ENCODE measurements at places on chromosomes 5 and 9.

DNA sequence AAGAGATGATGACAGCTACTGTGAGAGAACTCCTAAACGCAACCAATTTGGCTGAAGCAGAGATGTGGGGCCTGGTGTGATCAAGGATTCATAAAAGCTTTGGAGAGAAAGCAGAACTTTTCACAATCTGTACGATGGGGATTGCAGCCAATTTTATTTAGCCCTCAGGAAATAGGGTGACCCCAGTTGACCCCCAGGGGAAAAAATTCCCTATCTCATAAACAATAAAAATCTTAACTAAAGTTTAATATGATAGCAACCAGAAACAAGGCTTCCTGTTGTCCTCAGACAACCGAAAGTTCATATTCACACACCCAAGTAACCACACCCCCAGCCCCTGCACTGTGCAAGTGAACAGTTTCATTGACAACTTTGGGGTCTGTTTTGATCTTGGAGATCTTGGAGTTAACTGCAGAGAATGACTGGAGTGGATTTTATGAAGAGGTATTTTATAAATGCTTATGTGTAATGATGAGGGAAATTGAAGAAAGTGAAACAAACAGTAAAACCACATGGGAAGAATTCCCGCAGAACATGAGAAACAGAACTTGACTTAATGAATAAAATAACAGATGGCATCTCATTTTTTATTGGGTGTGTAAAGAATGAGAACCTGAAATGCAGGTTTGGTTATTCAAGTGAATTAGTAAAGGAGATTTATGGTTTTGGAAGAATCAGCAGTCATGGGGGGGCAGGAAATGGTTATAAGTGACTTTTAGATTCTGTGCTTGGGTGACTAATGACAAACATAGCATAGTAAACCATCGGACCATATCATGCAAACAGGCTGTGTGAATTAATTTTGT is 94.5 kb downstream of the PDE4D start:
- no peak for DNase-seq

- DNase-seq = no peak
Observed at GRCh38 chr9:32345243-32345642, 39.2 kb upstream of the ACO1 start.

- DNase-seq = no peak
Observed at GRCh38 chr9:126796758-126797157, 8.1 kb upstream of the ZBTB43 start.

DNA sequence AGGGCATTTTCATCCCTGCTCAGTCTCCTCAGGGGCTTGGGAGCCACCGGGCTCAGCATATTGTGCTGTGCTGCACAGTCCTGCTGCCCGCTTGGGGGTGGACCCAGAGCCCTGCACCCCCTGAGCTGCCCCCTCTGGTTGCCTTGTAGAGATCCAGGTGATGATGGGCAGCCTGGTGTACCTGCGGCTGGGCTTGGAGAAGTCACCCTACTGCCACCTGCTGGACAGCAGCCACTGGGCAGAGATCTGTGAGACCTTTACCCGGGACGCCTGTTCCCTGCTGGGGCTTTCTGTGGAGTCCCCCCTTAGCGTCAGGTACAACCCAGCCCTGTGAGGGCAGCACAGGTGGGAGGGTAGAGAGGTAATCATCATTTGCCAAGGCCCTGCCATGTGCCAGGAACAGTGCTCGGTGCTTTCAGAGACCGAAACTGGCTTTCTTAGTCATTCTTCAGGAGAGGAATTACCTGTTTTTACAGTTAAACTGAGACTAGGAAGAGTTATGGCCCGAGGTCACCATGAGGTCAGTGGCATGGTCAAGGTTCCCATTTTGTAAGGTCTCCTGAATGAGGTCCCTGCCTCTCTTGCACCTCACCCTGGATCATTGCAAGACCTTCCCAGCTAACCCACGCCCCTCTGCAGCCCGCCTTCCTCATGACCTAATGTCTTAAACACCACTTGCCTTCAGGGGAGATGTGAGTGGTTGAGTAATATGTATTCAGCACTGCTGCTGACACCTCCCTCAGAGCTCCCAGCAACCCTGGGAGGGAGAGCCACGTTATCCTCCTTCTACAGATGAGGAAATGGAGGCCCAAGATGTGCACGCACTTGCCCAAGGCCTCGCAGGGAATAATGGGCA is 7.5 kb downstream of the NHP2 start:
- no peak for DNase-seq

DNA sequence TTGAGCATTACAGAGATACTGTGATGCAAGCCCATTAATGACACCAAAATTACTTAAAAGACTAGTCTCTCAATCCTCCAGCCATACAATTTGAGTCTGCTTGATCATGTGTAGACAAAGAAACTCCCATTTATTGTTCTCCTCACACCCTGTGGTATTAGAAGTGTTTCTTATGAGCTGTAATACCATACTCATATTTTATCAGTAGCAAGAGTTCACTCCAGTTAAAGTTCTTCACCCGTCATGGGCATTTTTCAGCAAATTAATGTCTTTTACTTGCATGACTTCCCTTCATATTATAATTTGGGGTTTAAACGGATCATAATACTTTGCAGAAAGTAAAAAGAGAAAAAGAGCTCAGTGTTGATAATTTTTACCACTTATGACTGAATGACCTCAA is 242.9 kb downstream of the BNC2 start:
- DNase-seq = no peak

Data from stimulated activated CD8-positive, alpha-beta memory T cell treated with anti-CD3 and anti-CD28 coated beads, Interleukin-7, amount 100 ng/mL, for 48 hours (primary cell).